ENCODE measurements at places on chromosomes 4 and X.

DNA sequence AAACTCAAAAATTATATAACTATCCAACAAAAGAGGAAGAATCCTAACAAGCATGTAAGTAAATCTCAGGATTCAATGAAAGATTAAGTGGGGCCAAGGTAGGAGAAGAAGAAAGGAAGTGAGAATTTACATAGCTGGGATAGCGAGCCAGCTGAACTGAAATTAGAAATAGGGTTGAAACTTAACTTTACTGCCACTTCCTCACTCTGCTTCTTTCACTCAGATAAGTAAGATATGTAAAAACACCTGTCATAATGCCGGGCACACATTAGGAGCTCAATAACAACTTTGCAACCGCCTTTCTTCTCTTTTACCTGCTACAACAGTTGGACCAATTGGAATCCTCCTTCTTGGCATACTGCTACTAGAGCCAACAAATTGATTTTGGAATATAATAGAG lies 129.4 kb downstream of the CNKSR2 start:
- DNase-seq, result no peak

DNA sequence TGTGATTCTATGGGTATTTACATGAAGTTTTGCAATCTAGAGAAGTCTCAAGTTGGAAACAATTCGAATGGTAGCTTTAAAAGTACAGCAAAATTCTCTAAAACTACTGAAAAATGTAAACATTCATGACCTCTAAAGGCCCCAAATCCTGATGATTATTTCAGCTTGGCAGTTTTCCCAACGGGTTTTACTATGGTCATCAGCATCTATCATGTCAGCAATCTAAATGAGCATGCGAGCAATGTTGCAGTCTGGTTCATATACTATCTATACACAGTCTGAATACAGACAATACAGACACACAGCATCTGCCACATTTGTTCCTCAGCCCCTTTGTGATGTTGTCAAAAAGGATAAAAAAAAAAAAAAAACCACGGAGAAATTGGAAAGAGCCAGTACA lies 790.3 kb upstream of the HTR2C start:
- no peak for DNase-seq

- DNase-seq, result no peak
These were observed 1.7 kb upstream of the GATA1 start for GRCh38 chrX:48784726-48785125.

- no peak for DNase-seq
These were observed 211.2 kb upstream of the LNX1 start for GRCh38 chr4:53802500-53802899.

DNA sequence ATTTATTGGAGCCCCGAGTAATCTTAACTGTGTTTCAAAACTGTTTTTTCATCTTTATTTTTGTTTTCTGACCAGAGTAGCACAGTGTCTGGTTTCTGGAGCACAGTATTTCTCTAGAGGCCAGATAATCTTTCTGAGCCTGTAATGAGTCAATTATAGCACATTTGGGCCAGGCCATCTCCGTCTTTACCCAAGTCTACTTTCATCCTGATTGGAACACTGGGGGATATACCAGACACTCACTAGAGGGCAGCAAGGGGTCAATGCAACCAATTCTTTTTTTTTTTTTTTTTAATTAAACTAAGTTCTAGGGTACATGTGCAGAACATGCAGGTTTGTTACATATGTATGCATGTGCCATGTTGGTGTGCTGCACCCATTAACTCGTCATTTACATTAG lies 282.0 kb downstream of the ARHGAP24 start:
- no peak for DNase-seq

GRCh38 chr4:52241916-52242315 lies 190.8 kb downstream of the SPATA18 start:
- no peak for DNase-seq

DNA sequence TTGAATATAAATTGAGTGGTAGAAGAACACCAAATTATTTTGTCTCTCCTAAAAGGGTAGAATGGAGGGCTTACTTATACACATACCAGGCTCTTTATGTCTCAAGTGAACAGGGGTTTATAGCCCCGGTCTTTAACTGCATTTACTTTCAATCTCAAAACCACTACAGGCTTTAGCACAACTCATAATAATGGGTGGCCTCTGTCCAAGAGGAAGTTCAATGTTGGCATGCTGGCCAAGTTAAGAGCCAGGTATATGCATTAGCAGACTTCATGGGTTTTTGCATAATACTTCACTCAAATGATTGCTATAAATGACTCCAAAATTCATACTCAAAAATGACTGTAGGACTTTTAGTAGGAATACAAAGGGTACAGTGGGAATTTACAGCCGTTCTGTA lies 118.5 kb upstream of the OTUD4 start:
- no peak for DNase-seq

DNA sequence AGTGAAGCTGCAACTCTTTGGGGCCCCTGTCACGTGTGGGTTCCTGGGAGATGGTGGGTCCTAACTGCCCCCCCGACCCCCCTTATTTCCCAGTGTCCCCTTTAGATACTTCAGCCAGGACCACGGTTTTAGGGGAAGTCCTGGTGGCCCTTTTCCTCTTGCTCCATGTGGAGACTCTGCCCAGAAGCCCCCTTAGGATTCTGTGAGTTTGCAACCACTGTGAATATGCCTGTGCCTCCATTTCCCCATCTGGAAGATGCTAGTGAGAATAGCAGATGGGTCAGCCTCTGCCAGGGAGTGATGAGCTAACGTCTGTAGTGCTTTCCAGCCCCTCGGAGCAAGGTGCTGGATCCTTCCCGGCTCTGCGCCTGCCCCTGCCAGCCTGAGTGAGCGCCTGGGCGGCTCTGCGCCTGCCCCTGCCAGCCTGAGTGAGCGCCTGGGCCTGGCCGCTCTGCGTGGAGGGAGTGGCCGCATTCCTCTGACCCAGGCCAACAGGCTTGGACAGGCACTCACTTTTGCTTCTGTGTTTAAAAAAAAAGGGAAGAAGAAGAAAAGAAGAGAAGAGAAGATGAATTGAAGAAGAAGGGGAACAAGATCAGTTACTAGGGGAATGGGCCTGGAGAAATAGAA lies 6.7 kb upstream of the CITED1 start:
- DNase-seq, result no peak

DNA sequence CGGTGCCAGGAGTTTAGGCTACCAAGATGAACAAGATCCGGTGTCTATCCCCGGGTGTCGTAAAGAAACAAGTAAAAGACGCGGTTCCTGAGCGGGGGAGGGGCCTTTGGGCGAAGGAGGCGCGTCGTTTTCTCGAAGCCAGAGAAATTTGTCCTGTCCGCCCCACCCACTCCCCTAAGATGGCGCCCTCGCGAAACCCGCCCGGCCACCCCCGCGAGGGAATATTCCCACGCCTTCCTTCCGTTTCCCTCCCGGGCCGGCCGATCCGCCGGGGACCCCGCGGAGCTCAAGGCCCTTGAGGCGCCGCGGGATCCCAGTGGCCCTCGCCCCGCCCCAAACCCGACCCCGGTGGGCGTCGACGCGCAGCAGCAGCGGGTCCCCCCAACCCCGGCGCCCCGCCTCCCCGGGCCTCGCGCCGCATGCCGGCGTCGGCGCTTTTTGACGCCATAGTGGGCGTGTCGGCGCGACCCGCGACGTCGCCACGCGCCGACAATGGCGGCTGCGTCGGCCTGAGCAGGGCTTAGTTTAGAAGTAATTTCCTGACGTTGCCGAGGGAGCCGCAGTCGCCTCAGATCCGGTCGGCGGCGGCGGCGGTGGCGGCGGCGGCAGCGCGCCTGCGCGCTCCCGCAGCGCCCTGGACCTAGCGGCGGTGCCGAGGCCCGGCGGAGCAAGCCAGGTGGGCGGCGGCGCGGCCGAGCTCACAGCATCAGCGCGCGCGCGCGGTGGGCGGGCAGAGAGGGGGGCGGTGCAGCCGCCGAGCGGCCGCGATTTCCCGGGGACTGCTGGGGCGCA lies 432 bp upstream of the HTATSF1 start:
- peak; percentile 89 for DNase-seq

DNA sequence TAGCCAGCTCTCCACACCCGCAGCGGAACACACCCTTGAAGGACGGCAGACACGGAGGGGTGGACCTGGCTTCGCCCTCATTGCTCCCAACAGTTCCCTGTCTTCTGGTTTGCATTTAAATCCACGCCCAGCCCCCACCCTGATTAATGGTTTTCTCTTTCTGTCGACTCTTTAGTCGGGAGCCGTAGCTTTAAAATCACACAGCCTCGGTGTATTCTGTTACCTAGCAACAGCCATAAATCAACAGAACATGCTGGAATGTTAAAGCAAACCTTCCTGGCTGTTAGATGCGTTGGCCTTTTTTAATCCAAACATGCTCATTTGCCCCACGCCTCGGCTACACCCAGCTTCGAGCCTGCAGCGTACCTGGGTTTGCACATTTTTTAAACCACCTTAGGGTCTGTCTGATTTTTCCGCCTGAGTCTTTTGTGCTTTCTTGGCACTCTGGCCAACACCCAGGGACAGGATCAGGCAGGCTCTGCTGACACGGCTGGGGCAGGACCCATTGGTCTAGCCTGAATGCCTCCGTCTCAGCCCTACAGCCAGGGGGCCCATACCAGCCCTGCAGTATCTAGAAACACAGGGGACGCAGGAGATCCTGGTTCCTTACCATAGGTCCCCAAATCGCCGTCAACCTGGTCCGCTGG lies 21.4 kb upstream of the PPP2R2C start:
- no peak for DNase-seq

GRCh38 chr4:143326735-143327134 lies 9.9 kb upstream of the GAB1 start:
- DNase-seq, result no peak

DNA sequence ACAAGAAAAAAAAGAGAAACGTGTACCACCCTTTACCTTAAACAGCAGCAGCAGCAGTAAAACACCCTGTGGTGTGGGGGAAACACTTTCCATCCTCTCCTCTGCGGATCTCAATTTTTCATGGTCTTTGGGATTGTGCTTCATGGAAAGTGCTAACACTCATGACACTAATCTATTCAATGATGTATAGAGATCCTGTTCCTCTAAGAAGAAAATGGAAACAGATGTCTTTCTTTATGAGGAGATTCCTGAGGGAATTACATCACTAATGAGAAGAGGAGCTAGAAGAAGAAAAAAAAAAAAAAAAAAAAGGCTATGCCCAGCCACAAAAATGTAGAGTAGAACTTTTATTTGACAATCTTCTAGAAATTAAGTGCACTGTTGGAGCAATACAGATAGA lies 62.9 kb upstream of the NDST3 start:
- no peak for DNase-seq

- no peak for DNase-seq
These were observed 279.6 kb downstream of the PDGFC start for GRCh38 chr4:156692016-156692415.

GRCh38 chrX:38970074-38970473 lies 168.8 kb downstream of the MID1IP1 start:
- no peak for DNase-seq

GRCh38 chrX:150062292-150063137 lies 124.2 kb upstream of the EOLA2 start:
- DNase-seq, result no peak

GRCh38 chr4:34372815-34373214 lies 1871.5 kb downstream of the ARAP2 start:
- no peak for DNase-seq

GRCh38 chr4:74005528-74005927 lies 7.1 kb upstream of the CXCL5 start:
- DNase-seq, result no peak

DNA sequence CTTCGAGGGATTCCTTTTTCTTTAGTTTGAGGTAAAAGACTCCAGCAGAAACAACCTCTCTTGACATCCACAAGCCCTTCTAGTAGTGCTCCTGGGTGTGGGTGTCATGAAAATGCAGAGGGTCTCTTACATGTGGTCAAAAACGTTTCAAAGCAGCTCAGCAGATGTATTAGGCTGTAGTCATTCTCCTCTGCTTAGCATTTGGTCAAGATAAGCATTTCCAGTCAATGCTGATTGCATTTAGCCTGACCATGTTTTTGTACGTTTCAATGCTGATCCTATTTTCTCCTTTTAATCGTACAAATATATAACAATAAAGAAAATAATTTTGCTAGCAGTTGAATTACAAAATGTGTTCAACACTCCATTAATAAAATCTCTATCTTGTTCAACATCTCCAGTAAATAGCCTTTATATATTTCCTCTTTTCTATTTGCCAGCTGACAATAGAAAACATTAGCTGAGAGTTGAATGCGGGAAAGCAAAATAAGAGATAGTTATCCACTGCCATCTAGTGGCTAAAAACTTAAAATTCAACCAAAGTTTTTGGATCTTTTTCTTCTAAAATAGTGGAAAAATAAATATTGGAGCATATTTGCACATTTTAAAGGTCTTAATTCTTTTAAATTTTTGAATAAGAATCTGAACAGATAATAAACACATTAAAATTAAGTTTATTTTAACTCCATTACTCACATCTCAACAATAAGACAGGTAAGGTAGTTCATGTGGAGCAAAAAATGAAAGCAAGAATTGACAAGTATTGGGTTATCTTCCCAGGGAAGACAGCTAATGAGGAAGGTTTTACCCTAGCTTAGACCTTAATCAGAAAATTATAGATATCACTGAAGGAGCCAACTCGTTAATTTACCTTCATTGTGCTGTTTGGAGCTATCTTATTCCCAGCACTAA lies 15.2 kb upstream of the PACRGL start:
- no peak for DNase-seq

GRCh38 chr4:84691800-84692199 lies 108.9 kb downstream of the CDS1 start:
- no peak for DNase-seq

DNA sequence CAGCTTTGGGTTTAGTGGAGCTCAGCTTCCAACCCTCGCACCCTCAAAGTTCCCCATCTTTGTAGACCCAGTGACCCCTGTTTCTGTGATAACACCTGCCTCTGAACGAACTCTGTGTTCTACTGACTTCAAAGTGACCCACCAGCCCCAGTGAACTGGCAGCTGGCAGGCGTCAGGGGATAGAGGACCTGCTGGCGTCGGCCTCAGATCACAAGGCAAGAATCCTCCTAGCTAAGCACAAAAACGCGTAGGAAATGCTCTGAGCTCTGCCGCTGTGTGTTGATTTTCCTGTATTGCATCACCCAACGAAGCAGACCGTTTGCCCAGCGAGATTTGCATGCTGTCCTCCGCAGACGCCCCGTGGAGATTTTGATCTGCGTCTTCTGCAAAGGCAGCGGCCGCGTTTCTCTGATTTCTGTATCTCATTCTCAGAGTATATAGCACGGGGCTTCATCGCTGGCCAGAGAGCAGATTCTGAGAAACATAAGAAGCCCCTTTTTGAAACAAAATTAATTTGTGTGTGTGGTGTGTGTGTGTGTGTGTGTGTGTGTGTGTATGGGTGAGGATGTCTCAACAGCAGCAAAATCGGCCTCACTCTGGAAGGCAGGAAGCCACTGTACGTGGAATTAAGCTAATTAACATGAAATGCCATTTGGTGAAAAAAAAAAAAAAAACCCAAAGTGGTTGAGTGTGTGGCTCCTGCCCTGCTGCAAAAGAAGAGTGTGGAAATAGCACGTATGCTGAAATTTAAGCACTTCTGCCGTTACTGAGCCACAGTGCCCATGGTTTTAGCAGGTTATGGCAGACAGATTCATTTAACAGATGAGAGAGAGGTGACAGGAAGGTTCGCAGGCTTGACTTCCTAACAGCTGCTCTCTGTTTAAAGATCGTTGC lies 29.2 kb upstream of the ASMTL start:
- DNase-seq, result peak; percentile 76

DNA sequence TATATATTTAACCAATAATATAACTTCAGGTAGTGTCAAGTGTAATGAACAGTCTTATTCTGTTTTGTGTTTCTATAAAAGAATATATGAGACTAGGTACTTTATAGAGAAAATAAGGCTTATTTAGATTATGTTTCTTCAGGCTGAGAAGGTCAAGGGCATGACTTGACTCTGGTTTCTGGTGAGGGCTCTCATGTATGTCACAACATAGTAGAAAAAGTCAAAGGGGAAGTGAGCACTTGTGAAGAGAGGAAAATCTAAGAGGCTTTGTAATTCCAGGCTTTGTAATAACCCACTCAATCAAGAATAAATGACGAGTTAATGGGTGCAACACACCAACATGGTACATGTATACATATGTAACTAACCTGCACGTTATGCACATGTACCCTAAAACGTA lies 27.6 kb downstream of the PRR32 start:
- no peak for DNase-seq

Measured in CD4-positive, CD25-positive, alpha-beta regulatory T cell (primary cell).